ENCODE measurements at places on chromosomes 3 and 15.

GRCh38 chr3:146326875-146327543 lies 76.1 kb upstream of the PLSCR4 start:
- no peak for DNase-seq

DNA sequence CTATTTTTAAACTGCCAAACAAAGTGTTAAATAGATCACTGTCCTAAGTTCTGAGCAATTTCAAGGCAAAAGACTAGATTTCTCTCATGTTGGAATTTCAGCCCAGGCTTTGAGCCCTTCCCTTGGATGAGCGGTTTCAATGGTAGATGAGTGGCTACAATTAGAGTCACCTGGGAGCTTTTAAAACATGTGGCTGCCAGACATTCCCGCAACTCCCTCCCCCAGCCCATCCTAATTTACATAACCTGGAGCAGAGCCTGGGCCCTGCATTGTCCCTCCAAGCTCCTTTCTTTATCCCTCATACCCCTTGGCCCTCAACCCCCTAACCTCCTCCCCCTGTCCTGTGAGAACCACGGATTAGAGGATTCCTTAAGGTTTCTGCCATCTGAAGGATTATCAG lies 357.5 kb upstream of the UMPS start:
- DNase-seq = no peak

GRCh38 chr3:58271901-58272501 lies 34.0 kb upstream of the RPP14 start:
- DNase-seq = no peak

GRCh38 chr15:80105193-80105592 lies 45.7 kb downstream of the ZFAND6 start:
- no peak for DNase-seq

DNA sequence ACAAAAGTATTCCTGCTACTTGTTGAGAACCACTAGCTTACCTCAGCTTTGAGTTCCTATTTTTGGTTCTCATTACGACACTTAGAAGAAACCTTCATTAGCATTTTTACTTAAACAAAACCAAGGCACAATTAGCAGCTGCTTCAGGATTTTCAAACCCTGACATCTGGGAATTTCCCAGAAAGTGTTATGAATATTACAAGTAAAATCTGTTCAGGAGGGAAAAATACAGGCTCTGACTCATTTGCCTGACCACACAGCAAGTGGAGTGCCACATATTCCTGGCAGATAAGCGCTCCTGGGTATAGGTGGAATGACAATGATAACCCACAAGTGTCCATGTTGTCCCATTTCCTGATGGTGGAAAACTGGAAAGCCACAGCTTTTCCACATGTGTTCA lies 10.3 kb upstream of the RFTN1 start:
- no peak for DNase-seq

GRCh38 chr3:97992547-97993173 lies 20.4 kb upstream of the RIOX2 start:
- DNase-seq = no peak

DNA sequence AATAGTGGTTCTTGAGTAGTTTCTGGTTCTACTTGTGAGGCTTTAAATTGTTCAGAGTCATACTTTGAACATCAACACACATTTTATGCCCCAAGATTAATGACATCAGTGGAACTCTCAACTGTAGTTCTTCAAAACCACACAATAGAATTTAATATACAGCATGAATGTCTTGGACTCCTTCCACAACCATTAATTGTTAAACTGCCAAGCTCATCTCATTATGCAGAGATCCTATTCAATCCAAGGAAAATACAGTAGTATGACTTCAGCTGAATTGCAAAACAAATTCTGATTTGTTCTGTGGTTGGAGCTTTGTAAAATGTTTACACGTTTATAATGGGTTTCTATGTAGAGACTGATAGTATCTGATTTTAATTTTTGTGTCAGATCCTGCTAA lies 199.2 kb upstream of the SLC2A2 start:
- DNase-seq = no peak

DNA sequence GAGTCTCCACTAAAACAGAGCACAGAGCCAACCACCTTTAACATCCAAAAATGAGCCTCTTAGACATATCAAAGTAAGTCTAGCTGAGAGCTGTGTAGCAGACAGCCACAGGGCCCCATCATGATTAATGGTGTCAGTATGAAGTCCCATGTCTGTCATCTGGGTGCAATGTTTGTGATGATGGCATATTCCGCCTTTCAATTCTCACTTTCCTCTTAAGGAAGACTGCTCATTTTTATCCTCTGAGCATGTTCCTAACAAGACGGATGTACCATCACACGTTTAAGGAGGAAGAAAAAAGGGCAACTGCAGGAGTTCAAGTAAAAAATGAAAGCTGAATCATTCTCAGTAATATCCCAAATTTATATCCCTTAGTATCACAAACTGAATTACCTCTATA lies 85.8 kb upstream of the KCNMB2 start:
- no peak for DNase-seq

GRCh38 chr15:27028858-27029477 lies 58.0 kb downstream of the GABRG3 start:
- peak; percentile 8 for DNase-seq

- no peak for DNase-seq
These were observed 56.0 kb upstream of the CTXND1 start for GRCh38 chr15:80308002-80308401.

- no peak for DNase-seq
These were observed 112.4 kb upstream of the GOLGA8J start for GRCh38 chr15:29970402-29970695.

DNA sequence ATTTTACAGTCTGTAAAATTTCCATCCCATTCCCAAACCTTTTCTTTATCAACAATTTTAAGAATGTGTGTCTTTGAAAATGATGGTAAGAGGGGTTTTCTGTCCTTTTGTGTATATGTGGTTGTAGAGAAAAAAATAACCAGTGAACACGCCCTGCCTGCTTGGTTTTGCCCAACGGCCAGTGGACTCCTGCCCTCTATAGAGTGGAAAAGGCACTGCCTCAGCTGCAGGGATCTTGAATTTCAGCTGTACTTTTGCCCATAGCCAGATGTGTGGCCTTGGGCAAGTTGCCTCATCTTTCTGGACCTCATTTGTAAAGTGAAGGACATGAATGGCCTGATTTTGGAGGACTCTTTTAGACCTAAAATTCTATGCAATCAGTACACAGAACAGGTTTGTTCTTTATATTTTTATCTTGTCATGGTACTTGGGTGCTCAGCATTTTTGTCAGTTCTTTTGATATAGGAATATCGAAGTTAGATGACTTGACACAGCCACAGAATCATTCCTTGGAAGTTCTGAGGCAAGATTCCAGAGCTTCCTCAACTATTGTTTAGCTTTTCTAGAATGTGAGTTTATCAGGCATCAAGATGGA lies 81.0 kb downstream of the CLDN11 start:
- DNase-seq = peak; percentile 66

DNA sequence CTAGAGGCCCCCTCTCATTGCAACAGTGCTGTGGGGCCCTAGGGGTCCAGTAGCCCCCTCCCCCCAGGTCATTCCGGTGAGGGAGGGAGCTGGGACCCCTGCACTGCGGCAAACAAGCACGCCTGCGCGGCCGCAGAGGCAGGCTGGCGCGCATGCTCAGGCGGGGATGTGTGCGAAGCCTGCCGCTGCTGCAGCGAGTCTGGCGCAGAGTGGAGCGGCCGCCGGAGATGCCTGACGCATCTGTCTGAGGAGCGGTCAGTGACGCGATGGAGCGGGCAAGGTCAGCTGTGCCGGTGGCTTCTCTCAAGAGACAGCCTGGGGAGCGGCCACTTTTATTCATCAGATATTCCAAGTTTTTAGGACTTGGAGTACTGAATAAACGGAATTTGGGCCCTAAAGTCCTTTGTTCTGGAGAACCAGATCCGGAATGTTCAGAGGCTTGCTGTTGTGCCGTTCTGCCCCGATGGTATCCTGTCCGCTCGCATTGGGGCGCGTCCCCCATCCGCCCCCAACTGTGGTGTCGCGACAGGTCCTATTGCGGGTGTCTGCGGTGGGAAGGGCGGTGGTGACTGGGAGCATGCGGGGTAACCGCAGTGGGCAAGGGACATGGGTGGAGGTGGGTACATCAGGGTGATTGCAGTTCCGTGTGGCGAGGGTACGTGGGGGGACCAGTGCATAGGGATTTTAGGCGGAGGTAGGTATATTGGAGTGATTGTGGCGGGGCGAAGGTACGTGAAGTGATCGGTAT lies at the start of the genes SNRPN and SNURF:
SNRPN (plus strand) TSS at position 205 of the 748 bp plus-strand sequence. CDS start 19,467 bp downstream, outside the sequence.
SNURF (plus strand) TSS at position 205 of the 748 bp plus-strand sequence; CDS start at position 267, 62 bp downstream.
- peak; percentile 50 for DNase-seq

GRCh38 chr3:157531301-157531660 lies 28.1 kb upstream of the VEPH1 start:
- DNase-seq = no peak

GRCh38 chr3:45687828-45688193 lies 1.4 kb upstream of the SACM1L start:
- no peak for DNase-seq

- no peak for DNase-seq
These were observed 1.7 kb downstream of the NT5DC2 start for GRCh38 chr3:52531860-52532516.

DNA sequence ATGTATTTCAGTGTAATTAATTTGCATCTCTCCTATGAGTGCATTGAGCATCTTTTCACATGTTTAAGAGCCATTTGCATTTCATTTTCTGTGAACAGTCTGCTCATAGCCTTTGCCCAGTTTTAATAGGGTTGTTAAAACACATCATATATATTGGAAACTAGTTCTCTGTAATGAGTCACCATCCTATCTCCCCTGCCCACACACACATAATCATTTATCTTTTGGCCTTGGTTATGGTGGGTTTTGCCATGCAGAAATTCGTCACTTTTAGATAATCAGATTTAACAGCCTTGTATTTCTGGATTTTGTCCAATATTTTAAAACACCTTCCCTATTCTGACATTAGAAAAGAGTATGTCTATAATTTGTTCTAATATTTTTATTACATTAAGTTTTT lies 11.9 kb upstream of the CHRM5 start:
- no peak for DNase-seq

DNA sequence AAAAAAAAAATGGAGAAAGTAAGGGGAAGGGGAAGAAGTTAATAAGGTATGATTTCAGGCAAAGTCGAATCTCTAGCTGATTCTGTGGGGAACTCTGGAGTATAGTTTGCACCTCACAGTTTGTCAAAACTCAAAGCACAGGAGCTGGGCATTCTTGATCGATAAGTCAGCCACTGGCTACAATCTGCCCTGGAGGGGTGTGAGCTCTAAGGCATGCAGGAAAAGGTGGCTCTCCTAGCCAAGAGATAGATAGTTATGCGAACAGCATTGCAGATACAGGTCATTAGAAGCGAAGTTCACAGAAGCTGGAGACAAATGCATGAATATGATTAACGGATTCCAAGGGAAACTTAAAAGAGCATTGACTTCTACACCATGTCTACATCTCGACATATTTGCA lies 952.6 kb downstream of the AGBL1 start:
- DNase-seq = no peak

GRCh38 chr3:154120961-154121700 lies at the start of gene ARHGEF26:
TSS of gene ARHGEF26 (plus strand) at chr3:154121390. CDS start at chr3:154121993, 603 bp downstream.
- DNase-seq = peak; percentile 45

DNA sequence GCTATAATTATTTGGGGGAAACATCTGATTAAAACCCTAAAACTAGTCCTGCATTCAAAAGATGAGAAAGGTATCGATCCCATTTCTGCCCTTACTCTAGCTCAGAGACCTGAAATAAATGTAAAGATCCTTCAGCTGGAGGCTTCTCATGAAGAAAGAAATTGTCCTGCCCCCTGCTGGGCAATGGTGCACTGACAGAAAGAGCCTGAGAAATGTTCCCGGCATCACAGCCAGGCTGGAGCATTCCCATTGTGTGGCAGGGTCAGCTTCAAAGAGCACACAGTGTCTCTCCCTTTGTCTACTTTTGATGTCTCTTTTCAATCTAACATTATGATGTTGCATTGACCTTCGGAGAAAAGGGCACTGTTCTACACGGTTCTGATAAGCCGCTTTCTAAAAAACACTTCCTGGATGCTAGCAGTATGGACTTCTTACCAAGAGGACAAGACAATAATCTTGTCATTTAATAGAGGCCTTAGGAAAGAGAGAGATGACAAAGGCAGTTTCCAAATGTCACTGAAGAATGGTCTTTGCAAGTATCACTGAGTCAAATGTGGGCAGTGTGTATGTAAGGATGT lies 287.5 kb downstream of the MAGI1 start:
- peak; percentile 74 for DNase-seq

- DNase-seq = no peak
These were observed 188.0 kb downstream of the MEIS2 start for GRCh38 chr15:36912311-36912712.

DNA sequence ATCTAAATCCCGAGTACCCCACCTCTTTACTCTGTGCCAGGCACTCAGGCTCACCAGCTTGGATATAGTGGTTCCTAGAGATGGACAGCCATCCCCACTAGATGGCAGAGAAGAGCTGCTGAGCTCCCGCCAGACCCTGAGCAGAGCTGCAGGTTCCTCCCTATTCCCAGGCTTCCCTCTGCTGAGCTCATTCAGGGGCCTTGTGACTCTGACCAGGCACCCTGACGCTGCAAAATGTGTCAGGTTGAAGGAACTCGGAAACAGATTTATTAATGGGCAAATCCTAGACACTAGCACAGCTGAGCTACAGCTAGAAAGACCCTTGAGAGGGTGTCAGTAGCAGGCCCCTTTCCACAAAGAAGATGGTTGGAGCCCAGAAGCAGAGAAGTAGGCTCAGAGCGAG lies 38.2 kb upstream of the RHO start:
- DNase-seq = peak; percentile 80

DNA sequence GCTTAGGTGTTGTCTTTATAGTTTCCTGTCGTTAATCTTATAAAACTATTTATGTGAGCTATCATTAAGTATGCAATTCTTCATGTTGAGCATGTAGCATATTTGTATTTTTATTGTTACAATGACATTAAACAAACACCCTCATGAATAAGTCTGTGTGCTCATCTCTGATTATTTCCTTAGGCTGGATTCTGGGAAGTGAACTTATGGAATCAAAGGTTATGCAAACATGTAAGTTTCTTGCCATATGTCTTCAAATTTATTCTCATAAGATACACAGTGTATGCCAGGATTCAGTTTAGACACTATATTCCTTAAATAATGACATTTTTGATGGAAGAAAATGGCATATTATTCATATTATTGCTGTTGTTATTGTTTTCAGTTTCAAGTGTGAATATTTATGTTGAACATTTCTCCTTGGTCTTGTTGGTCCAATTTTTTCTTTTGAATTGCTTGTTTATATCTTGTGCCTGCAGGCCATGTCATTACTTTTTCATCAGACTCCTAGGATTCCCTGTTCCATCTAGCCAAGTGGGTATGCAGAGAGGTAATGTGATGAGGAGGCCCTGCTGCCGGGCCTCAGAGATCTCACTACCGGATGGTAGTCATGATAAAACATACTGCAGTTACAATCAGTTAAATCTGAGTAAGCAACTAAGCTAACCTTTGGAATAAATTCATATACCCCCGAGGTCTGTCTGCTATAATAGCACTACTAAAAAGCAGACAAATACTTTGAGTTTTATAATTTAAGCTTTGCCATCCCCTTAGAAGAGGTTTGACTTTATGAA lies 684.3 kb upstream of the SGO1 start:
- no peak for DNase-seq

- no peak for DNase-seq
These were observed 5.8 kb downstream of the LIPC start for GRCh38 chr15:58437531-58438105.

DNA sequence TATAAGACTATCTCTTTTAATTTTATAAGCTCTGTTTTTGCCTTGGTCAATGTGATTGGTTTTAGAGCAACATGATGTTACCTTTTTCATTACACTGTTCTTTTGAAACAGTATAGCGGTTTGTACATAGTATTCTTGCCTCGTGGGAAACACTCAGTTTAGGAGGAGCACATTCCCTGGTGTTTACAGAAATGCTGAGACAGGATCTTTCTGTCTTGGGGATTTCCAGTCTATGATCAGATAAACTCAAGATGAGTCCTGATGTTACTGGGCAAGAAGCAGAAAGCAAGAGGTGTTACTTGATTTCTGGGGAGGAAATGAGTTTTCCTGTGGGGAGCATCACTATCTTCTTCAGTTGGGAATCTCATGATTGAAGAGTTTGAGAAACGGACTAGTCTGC lies 2.5 kb downstream of the TMEM266 start:
- no peak for DNase-seq
